ENCODE measurements at places on chromosomes 13 and 19.

DNA sequence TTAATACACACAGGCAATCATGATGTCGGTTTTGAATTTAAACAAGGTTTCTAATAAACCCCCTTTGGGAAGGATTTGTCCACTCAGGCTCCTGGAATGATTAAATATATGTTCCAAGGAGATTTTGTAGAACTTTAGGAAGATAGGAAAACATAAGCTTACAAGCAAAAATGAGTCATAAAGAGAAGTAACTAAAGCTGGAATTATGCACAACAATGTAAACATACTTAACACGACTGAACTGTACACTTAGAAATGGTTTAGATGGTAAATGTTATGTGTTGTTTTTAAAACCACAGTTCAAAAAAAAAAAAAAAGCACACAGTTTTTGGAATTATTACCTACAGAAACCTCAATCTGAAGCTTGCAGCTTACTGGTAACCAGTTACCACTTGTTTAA lies 304.4 kb downstream of the NALCN start:
- no peak for DNase-seq

- no peak for DNase-seq
Observed at GRCh38 chr19:3547301-3547731, 8.3 kb downstream of the TEKTIP1 start.

- DNase-seq, result no peak
Observed at GRCh38 chr19:56750658-56751057, 79.1 kb upstream of the ZNF835 start.

DNA sequence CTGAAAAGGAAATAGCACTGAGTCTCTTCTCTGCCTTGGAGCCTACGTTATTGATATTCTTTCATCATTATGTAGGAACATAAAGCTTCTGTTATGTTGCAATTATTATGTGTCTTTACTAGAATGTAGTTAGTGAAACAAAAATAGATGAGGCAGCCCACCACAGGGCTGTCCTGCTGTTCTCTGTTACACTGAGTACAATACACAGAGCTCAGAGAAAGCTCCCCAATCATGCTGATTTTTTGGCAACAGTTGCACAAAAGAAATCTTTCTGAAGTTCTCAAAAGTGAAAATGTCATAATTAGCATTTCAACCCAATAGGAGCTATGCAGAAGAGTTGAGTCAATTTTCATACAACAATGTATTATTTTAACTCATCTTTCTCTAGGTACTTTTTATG lies 119.5 kb downstream of the EFNB2 start:
- no peak for DNase-seq

Data from activated T-cell treated with anti-CD3 and anti-CD28 coated beads, Interleukin-2, amount 50 U/mL, for 1 hour (primary cell).